ENCODE measurements at places on chromosomes 6 and 20. TPM values are rescaled to one million over a fixed set of nuclear protein-coding genes. Genes with fewer than 3 reads are reported as not detected.

DNA sequence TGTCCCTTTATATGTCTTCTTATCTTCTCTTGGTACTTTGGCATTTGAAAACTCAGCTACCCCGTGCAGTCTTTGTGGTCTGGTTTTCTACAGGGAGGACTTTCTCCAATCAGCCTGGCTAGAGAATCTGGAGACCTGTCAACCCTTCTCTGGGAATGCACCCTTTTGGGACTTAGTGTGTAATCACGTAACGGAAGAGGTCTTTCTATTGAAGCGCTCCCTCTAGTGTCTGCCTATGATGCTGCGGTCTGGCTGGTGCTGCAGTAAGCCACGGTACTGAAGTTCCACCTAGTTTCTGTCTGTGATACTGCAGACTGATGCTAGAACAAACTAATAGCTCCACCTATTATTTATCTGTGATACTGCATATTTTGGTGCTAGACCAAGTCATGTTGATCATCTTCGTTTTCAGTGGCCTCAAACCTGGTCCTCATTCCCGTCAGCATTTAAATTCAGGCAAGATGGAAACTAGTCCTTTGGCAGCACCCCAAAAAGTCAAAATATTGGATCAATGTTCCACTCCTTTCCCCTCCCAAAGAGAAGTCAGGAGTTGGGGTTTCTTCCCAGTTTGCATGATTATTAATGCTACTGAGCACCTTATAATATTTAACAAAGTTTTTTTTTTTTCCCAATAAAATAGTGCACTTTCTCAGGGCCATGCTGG, 12.5 kb upstream of the SIRPB2 start:
- peak; percentile 67 for DNase-seq

- DNase-seq, result no peak
Measured at GRCh38 chr20:3706774-3707507, 5.5 kb downstream of the SIGLEC1 start.

- no peak for DNase-seq
Measured at GRCh38 chr20:62212299-62212698, 7.8 kb downstream of the HRH3 start.

GRCh38 chr6:398558-399078, 7.1 kb downstream of the IRF4 start:
- DNase-seq, result no peak

Gene CUL9
- total RNA-seq, result 42.9 TPM

- no peak for DNase-seq
Measured at GRCh38 chr20:4454111-4454510, 267.6 kb upstream of the PRND start.

- no peak for DNase-seq
Measured at GRCh38 chr6:16392010-16392409, 153.6 kb downstream of the GMPR start.

- no peak for DNase-seq
Measured at GRCh38 chr6:31386099-31386498, 17.3 kb upstream of the MICA start.

Gene NRN1
- total RNA-seq, result 90.1 TPM

Data from sciatic nerve (tissue), 2 donors.